MCF 10A (cell line): ENCODE measurements at places on chromosomes 6 and 20.

DNA sequence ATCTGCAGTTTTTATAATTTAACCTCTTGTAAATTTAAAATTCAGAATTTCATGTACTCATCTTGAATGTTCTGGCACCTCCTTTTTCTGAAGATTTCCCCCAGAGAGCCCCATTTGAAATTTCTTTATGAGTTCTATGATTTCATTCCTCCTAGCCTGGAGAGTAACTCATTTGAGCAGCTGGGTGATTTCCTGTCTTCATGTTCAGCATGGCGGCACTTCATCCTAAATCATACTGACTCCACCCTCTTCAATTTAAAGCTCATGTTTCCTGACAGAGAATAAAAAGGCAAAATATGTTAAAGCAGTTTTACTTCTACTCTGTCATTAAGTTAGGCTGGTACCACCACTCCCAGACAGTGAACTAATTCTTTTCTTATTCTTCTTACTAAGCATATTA, 250.9 kb upstream of the POU3F2 start:
- H3K27me3 ChIP-seq: peaks cover 54% of the 10 kb centered on the region
- no peak overlapping the region for H3K4me3 ChIP-seq
- no peak for DNase-seq
- H3K4me1 ChIP-seq: no peaks in the 10 kb centered on the region

GRCh38 chr20:60123652-60124051, 165.4 kb downstream of the CDH26 start:
- no peaks in the 10 kb centered on the region for H3K36me3 ChIP-seq
- DNase-seq: peak; percentile 24
- H3K27ac ChIP-seq: no peak overlapping the region
- no peak overlapping the region for H3K4me3 ChIP-seq
- H3K27me3 ChIP-seq: peaks cover 92% of the 10 kb centered on the region
- no peaks in the 10 kb centered on the region for H3K4me1 ChIP-seq

DNA sequence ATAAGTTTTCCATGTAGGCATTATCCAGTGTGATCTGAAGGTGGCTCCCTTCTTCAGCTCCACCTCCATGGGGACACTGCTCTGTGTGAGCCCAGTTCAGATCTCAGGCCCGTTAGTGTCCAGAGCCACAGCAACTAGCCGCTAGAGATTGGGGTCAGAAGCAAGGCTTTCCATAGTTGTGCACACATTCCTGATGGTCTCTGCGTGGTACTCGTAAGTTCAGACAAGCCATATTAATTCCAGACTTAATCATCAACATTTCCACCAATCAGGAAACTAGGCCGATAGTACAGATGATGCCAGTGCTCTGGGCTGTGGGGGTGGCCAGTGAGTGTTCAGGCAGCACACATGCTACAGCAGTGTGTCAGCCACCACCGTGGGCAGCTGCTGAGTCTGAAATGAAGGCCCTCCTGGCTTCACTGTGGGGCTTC, 17.5 kb upstream of the SYNCRIP start:
- peak overlapping the region; percentile 13 for H3K27ac ChIP-seq
- no peak overlapping the region for H3K4me3 ChIP-seq
- no peaks in the 10 kb centered on the region for H3K27me3 ChIP-seq

- DNase-seq: no peak
- no peak overlapping the region for H3K27ac ChIP-seq
- H3K4me1 ChIP-seq: no peaks in the 10 kb centered on the region
- no peak overlapping the region for H3K4me3 ChIP-seq
- H3K36me3 ChIP-seq: no peaks in the 10 kb centered on the region
Observed at GRCh38 chr20:21900431-21900830, 195.0 kb downstream of the PAX1 start.

DNA sequence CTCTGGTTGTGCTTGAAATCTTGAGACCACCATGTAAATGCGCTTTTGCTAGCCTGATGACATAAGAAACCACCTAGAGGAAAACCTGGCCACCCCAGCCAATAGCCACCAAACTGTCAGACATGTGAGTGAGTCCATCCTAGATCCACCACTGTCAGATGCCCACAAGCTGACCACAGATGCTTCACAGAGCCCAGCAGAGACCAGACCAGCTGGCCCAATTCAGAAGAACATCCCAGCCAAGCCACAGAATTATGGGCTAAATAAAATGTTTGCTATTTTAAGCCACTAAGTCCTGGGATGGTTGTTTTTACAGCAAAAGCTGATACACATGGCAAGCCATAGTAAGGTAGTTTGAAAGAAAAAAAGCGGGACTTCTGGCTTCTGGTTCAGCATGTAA, 425.3 kb downstream of the KIF16B start:
- no peak for DNase-seq
- H3K27me3 ChIP-seq: peaks cover 11% of the 10 kb centered on the region
- H3K4me1 ChIP-seq: no peaks in the 10 kb centered on the region
- H3K27ac ChIP-seq: no peak overlapping the region

GRCh38 chr6:135022050-135022697, 32.4 kb downstream of the HBS1L start:
- peaks cover 10% of the 10 kb centered on the region for H3K36me3 ChIP-seq
- no peaks in the 10 kb centered on the region for H3K27me3 ChIP-seq
- H3K4me1 ChIP-seq: peaks cover 6% of the 10 kb centered on the region
- DNase-seq: no peak
- no peak overlapping the region for H3K4me3 ChIP-seq

DNA sequence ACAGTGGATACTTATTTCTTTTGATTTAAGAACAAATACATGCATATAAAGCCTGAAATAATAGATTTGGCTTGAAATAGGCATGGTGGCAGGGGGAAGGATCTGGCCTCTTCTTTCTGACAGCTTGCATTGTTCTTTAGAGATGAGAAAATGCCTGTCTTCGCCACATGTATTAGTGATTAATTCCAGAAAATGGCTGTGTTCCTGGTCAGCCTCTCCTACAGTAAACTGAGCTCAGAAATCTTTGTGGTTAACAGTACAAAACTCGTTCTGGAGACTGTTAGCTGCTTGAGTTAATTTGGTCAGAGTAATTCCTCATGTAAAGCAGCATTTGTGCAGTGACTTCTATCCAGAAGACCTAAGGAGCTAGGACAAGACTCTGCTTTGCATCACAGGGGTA, 151.5 kb downstream of the EYA4 start:
- no peak for DNase-seq

DNA sequence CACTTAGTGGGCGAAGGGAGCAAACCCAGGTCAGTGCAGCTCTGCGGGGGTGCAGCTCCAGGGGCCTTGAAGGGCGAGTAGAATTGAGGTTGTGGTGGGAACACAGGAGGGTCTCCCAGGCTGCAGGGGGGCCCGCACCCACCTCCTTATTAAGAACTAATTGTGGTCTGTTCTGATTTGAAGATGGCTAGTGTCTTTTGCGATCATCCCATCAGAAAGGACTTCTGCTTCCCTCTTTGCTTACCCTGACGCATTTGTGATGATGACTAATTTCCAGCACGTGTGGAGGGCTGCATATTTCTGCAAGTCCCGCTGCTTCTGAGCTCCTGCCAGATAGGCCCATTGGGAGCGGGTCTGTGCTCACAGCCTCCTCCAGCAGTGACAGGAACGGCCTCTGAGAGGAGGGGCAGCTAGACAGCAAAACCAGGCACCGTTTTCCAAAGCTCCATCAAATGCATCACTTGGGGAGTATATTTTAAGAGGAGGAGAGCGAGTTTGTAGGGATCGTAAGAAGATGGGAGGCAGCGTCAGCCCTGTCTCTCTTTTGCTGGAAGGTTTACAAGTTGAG, 268.9 kb downstream of the CDH4 start:
- H3K36me3 ChIP-seq: no peaks in the 10 kb centered on the region
- peak; percentile 36 for DNase-seq
- no peak overlapping the region for H3K27ac ChIP-seq
- no peaks in the 10 kb centered on the region for H3K27me3 ChIP-seq
- no peaks in the 10 kb centered on the region for H3K4me1 ChIP-seq

DNA sequence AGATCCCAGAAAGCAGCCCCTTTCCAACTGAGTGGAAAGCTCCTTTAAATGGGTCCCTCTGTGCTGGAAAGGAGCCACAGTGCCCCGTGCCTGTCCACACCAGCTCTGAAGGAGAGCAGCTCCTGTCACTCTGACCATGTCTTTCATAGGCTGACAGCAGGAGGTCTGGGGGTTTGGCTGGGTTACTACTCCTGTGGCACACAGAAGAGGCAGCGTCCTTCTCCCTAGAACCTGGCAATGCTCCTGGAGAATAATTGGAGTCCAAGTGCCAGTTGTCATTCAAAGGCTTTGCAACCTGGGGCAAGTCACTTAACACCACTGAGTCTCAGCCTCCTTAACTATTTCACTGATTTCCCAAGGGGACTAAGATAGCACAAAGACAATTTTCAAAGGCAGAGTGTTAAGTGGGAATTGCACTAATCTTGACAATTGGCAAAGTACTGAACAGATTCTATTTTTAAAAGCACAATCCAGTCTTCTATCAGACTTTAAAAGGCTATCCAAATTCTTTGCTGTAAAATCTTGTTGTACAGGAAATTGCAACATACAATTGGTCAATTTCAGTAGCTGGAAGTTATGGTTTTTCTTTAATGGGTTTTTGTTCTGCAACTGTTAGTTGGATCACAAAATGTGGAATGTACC, 457.2 kb downstream of the KIF16B start:
- H3K27me3 ChIP-seq: no peaks in the 10 kb centered on the region
- no peak overlapping the region for H3K4me3 ChIP-seq
- H3K36me3 ChIP-seq: no peaks in the 10 kb centered on the region
- no peak overlapping the region for H3K27ac ChIP-seq
- no peaks in the 10 kb centered on the region for H3K4me1 ChIP-seq
- DNase-seq: peak; percentile 15

DNA sequence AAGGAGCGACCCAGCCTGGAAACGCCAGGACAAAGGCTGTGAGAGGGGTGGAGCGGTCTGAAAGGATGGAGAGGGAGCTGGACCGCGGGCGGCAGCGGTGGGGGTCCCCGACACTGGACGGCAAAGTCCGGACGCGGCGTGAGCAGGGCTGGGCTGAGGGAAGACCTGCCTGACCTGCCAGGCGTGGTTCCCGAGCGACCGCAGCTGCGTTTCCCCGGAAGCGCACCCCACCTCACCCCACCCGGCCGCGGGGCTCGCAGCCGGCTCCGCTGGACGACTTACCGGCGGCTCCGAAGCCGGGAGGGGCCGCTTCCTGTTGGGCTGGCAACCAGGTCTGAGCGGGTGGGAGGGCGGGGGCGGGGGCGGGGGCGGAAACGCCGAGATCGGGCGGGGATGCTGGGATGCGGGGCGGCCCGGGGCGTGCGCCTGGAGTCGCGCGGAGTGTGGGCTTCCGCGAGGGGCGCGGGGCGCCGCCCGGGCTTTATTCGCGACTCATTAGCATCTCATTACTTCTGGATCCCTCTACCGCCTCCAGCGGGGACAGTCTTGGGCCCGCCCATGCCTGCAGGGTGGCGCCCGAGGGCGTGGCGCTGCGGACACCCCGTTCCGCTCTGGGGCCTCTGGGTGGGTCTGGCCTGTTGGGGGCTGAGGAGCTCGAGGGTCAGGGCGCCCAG, at the start of gene MICAL1:
Gene MICAL1 (minus strand): TSS at position 336 of the 674 bp plus-strand sequence. CDS start 1,576 bp downstream, outside the sequence.
- H3K36me3 ChIP-seq: peaks cover 1% of the 10 kb centered on the region
- H3K27me3 ChIP-seq: no peaks in the 10 kb centered on the region
- H3K4me1 ChIP-seq: peaks cover 12% of the 10 kb centered on the region
- H3K27ac ChIP-seq: peak within 1 kb of the TSS; percentile 63
- peak within 1 kb of the TSS; percentile 93 for H3K4me3 ChIP-seq
- peak; percentile 32 for DNase-seq

DNA sequence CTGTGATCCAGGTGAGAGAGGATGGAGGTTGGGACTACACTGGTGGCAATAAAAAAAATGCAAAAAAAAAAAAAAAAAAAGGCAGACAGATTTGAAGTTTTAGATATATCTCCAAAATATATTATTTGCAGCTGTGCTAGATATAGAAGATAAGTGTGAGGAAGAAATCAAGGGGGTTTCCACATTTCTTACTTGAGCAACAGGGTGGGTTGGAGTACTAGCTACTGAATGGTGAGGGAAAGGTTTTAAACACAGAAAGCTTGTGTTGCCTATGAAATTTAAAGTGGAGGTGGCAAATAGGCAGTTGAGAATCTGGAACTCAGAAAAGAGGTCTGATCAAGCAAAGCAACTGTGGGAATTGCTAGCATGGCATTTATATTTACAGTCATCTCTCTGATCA, 59.9 kb upstream of the GNRH2 start:
- H3K27me3 ChIP-seq: no peaks in the 10 kb centered on the region
- no peak overlapping the region for H3K4me3 ChIP-seq
- H3K4me1 ChIP-seq: peaks cover 9% of the 10 kb centered on the region
- peaks cover 20% of the 10 kb centered on the region for H3K36me3 ChIP-seq
- no peak for DNase-seq

DNA sequence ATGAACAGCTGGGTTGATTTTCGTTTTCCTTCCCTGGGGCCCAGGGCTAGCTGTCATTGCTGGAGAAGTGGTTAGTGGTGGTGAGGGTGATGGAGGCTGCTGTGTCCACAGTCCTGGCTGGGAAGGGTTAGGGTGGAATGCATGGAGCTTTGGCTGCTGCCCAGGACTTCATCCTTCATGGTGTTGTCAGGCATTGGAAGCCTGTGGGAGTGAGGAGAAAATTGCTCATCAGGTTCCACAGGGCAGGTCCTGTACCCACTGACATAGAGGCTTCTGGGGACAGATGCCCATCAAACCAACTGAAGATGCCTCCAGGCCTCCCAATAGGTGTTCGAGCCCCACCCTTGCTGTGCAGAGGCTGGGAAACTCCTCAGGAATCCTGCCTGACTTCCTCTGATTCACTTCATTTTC, 262.4 kb upstream of the SUPT3H start:
- no peak overlapping the region for H3K4me3 ChIP-seq
- no peak for DNase-seq

DNA sequence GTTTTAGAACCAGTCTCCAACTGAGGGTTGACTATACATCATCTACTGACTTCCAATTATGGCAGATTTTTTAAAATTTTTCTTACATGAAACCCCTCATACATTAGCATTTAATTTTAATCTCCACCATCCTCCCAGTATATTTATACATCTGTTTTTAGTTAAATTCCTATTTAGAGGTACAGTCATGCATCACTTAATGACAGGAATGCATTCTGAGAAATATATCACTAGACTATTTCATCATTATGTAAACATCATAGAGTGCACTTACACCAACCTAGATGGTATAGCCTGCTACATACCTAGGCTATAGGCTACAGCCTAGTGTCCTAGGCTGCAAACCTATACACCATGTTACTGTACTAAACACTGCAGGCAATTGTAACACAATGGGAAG, 316.7 kb upstream of the MARCKS start:
- no peak overlapping the region for H3K4me3 ChIP-seq
- H3K36me3 ChIP-seq: no peaks in the 10 kb centered on the region
- DNase-seq: no peak

- no peaks in the 10 kb centered on the region for H3K4me1 ChIP-seq
- H3K27ac ChIP-seq: no peak overlapping the region
- no peaks in the 10 kb centered on the region for H3K36me3 ChIP-seq
- DNase-seq: no peak
- no peaks in the 10 kb centered on the region for H3K27me3 ChIP-seq
- H3K4me3 ChIP-seq: no peak overlapping the region
Observed at GRCh38 chr6:124661097-124661661, 301.1 kb upstream of the RNF217 start.

- no peaks in the 10 kb centered on the region for H3K27me3 ChIP-seq
- H3K27ac ChIP-seq: no peak overlapping the region
- H3K4me3 ChIP-seq: no peak overlapping the region
- no peaks in the 10 kb centered on the region for H3K4me1 ChIP-seq
- DNase-seq: no peak
Observed at GRCh38 chr6:45838451-45838850, 177.2 kb downstream of the CLIC5 start.
